Stimulated activated CD4-positive, alpha-beta T cell treated with anti-CD3 and anti-CD28 coated beads, Interleukin-4, amount 100 ng/mL, for 1 hour (primary cell): ENCODE measurements at places on chromosomes 4 and X.

- no peak for DNase-seq
Observed at GRCh38 chr4:19324184-19324583, 927.5 kb upstream of the SLIT2 start.

- DNase-seq: no peak
Observed at GRCh38 chrX:115268421-115268820, 21.1 kb upstream of the LUZP4 start.

DNA sequence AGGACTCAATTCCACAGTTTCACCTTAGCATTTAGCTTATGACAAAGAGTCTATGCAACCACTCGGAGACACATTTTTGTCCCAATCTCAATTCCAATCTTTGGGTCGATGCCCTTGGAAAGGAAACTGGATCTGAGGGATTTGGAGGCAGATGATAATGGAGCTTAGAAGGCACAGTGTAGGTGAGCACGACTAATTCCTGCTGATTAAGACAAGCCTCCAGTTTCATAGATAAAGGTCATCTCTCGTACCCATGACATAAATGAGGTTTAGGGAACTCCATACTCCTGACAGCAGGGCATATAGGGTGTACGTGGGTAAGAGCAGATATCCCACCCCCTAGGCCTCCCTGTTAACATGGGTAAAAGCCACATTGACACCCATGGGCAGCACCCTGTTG lies 24.4 kb upstream of the ZNF718 start:
- DNase-seq: no peak

- no peak for DNase-seq
Observed at GRCh38 chr4:13212936-13213335, 271.2 kb downstream of the RAB28 start.

GRCh38 chrX:153438532-153438931 lies 7.3 kb downstream of the TREX2 start:
- DNase-seq: no peak
